ENCODE measurements at places on chromosomes 5 and 9.
A peak's percentile ranks its signal among the peaks of the same experiment; 100 is the strongest.

DNA sequence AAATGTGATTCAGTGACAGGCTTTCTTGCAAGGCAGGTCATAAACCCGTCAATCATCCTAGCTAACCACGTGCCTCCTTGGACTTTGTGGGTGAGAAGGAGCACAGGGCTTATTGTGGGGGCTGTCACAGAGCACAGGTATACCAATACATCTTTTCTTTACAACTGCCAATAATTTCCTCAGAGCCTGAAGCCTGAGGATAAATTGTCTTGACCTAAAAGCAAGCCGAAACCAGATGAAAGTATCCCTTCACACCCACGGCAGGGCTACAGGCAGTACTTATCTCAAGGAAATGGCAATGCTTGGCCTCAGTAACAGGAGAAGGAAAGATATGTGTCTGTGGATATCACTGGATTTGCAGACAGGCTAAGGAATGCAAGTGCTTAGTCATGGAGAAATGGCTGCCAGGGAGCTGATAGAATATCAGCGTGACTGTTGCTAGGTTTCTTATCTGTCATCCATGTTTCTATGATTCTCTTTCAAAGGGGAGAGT is 90.3 kb upstream of the ZNF366 start:
- DNase-seq: no peak

DNA sequence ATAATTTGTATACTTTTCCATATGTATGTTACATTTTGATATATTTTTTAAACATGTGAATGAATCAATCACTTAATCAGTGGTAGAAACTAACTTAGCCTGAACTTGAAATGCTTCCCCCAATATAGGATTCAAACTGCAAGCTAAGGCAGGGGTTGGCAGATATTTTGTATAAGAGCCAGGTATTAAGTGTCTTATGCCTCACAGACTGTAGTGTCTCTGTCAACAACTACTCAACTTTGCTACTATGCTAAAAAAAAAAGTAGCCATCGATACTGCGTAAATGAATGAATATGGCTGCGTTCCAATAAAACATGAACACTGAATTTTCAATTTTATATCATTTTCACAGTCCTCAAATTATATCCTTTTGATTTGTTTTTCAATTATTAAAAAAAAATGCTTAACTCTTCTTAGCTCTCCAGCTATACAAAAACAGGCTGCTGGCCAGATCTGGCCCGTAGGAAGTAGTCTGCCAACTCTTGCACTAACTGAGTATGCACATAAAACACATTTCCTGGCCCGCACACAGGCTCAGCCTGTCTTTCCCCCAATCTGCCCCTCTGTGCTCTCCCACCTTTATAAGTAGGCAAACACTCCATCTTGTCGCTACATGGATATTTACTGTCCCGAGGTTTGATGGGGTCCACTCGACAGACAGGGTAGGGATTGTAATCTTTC is 91.8 kb downstream of the SAXO1 start:
- DNase-seq: no peak

- peak; percentile 92 for DNase-seq
Observed at GRCh38 chr5:72144762-72145161, 37.5 kb downstream of the MAP1B start.

DNA sequence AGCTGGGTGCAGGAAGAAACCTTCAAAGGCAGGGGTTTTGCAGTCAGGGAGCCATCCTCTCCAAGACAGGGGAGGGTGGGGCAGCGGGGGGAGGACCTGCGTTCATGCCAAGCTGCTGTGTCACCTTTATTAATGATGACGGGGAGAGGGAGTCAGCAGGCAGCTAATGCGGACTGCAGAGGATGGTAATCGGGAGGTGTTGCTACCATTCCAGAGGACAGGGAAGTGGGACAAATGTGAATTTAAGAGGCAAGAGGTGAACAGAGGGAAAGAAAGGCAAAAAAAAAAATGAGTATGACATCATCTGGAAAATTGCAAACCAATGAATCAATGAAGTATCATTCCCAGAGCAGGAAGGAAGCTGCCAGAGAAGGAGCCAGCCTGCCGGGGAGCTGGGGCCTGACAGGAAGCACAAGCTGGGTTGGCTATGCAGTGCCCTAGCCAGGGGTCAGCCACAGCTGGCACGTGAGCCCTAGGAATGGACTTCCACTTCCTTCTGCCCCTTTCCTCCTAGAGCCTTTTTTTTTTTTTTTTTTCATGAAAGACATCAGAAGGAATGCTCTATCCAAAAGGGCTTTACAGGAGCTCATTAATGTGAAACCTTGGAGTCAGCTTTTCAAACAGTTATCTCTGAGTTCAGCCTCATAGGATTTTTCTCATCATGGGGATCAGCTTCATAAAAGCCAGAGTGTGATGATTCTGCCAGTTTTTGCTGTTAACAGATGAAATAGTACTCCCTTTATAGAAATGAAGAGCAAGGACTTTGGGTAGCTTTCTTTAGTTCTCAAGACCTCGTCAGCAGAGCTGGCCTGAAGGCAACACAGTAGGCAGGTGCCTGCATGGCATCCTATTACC is 9.2 kb downstream of the INSYN2B start:
- no peak for DNase-seq

DNA sequence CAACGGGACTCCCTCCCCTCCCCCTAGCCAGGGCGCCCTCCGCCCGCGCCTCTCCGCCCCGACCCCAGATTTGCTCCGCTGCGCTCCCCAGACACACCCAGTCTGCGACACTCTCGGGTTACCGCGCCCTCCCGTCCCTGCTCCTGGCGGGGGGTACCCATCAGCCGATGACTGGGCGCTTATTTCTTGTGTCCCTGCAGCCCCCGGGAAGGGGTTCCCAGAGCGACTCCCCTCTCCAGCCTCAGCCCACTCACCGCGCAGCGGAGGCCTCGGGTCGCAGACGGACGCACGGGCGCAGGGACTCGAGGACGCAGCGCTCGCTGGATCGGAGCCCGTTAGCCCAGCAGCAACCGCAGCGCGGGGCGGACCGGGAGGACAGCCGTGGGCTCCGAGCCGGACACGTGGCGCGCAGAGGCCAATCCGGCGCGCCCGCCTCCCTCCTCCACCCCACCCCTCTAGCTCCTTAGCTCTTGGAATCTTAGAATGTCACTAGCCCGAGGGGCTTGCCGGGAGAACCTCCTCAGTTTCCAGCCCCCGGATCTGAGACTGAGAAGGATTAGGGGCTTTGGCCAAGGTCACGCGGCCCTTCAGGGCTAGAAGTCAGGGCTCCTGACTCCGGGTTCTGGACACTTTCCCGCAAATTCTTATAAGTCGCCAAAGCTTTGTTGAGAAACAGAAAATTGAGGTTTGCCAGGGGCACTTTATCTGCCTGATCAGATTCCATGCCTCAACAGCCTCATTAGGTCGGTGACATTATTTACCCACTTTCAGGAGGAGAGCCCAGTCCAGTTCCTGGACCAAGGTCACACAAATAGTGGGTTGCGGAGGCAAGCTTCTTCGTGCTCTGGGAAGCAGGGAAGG is at the start of gene ANXA6:
Gene ANXA6, minus strand, starts transcription at position 354 of the 861 bp plus-strand sequence. CDS start 9,878 bp downstream, outside the sequence.
- DNase-seq: peak; percentile 69

DNA sequence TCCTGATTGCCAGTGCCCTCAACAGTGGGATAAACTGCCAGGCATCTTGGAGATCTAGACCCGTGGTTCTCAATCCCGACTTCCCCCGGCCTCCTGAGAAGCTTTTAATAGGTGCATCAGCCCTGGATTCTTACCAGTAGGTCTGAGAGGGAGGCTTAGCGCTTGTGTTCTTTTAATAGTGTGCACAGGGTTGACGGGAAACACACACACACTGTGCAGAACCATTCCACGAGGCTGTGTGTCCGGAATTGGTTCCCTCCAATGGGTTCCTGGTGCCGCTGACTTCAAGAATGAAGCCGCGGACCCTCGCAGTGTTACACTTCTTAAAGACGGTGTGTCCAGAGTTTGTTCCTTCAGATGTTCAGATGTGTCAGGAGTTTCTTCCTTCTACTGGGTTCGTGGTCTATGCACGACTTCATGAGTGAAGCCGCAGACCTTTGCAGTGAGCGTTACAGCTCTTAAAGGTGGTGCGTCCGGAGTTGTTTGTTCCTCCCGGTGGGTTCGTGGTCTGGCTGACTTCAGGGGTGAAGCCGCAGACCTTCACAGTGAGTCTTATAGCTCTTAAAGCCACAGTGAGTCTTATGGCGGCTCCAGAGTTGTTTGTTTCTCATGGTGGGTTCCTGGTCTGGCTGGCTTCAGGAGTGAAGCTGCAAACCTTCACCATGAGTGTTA is 46.6 kb upstream of the PRSS3 start:
- no peak for DNase-seq

GRCh38 chr9:127746959-127747569 is 12.0 kb upstream of the TOR2A start:
- DNase-seq: no peak

DNA sequence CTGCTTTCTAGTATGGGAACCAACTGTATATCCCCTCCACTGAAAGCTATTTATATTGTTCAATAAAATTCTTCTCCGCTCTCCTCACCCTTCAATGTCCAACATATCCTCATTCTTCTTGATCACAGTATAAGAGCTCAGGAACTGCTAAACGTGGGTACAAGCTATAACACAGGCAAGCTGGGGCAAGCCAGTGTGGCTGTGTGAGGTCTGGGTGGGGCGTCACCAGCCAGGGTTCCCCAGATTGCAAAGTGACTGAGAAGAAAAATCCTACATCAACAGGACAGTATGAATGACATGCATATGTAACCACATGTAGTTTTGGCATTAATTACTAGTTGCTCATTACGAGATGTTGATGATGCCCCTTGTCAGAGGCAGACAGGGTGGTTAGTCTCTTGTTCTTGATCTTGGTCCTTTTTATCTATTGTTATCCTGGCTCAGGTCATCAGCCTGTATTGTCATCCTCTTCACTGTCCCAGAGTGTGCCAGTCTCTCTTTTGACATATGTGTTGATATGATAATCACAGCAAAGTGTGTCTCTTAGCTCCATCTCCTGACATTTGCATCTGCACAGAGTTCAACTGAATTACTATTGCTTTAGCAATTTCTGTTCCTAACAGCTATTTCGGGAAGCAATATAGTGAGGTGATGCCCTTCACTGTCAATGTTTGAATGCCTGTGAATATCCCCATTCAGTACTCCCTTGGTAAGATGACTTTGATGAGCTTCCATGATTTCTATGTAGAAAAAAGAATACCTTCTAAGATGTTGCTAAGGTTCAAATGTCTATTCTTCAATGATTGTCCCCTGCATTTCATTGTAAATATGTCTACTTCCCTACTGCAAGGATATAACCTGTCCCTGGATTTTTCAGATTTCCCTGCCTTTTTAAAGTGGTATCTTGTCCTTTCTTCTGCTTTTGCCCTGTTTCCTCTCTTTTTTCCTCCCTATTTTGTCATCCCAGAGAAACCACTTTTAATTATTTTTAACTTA is 140.3 kb downstream of the MAT2B start:
- no peak for DNase-seq

DNA sequence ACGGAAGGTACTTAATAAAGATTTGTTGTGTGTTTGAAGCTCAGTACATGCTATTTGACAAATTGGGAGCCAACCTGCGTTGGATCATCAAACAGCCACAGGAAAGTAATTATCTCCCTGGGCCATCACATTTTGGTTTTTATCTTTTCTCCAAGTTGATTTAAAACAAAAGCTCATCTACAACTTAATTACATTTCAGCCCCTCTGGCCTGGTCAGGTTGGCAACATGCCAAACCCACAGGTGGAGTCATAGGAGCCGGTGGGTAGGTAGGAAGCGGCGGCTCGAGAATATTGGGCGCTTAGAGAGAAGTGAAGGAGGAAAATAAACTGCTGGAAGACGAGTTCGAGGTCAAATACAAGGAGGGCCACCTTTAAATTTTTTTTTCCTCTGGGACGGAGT is 64.9 kb upstream of the FANCC start:
- DNase-seq: no peak

GRCh38 chr5:127673117-127673800 is 24.4 kb downstream of the CTXN3 start:
- DNase-seq: no peak

- DNase-seq: no peak
Observed at GRCh38 chr9:136050701-136051452, 44.2 kb downstream of the NACC2 start.

DNA sequence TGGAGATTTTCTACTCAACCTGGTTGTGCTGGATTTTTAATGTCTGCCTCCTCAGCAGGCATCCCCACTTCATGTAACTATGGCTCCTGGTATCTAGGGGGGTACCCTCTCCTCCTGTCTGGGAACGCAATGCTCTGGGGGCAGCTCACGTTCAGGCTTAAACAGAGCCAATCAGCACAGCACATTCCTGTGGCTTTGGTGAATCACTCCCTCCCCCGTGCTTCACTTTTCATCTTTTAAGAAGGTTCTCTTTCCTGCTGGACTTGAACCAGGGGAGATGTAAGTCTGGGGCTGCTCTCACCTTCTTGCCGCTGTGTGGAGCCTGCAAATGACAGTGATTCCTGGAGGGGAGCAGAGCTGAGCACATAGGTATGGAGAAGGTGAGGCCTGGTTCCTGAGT is 101.2 kb downstream of the MSX2 start:
- DNase-seq: no peak

DNA sequence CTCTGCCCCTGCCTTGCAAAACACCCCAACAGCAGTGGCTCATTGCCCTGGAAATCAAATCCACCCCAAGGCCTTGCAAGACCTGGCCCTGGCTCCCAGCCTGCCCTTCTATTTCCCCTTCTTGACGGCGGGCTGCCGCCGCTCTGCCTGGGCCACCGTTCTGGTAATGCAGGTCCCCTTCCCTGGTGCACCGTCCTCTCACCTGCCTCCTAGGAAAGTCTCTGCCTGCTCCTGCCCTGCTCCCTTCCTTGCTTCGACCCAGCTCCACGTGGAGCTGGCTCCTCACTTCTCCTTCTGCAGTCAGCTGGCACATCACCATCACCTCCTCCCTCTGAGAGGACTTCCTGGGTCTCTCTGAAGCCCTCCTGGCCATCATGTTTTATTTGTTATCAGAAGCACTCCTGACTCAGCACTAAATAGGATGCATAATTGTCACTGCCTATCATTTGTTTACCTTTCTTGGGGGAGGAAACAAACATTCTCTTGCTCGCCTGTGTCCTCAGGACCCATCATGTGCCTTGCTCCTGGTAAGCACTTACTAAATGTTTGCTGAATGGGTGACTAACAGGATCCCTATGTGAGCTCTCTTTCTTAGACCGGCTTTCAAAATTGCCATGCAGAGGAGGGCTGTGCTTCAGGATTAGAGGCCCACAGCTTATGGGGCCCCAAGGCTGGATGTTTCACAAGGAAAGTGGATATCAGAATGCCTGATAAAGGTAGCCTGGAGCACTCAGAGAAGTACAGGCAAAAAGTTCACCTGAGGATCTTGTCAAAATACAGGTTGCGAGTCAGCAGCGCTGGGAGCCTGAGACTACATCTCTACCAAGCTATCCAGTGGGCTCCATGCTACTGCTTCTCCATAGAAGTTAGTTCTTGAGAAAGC is 19.6 kb upstream of the C5orf47 start:
- DNase-seq: no peak

DNA sequence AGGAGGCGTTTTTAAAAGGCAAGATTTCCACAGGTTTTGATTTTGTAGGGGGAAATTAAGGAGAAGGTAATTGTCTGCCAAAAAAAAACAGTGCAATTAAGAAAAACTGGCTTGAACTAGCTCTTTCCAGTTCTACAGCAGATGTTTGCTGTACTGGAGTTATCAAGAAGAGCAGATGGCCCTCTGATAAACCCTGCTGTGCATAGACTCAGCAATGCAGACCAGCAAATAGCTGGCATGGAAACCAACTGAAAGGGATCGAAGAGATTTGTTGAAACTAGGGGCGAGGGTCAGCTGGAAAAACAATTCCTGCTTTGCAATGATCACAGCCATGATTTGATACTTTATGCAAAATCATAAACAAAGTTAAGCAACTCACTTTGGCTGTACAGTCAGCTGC is 17.8 kb upstream of the BHMT start:
- DNase-seq: no peak

- DNase-seq: peak; percentile 71
Observed at GRCh38 chr5:154196955-154197652, 6.6 kb downstream of the GALNT10 start.
